HT-29 (cell line): ENCODE measurements at places on chromosomes 7 and 10.

DNA sequence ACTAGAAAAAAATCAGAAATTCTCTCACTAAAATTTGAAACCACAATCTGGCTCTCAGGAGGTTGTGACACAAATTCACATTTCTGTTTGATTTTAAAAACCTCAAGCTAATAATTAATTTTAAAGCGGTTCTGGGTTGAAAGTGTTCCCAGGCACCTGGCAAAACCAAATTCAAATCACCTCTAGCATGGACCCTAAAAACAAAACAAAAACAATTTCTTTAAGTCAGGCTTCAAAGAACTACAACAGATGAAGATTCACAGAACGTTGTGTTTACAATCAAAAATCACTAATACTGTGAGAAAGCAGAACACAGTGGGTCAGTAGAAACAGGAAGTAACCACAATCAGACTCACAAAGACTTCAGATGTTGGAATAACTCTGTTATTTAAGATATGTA lies 7.2 kb upstream of the RELN start:
- DNase-seq: no peak

- DNase-seq: peak; percentile 76
Observed at GRCh38 chr7:27170426-27171324, 3.4 kb downstream of the HOXA10 start.

- DNase-seq: no peak
Observed at GRCh38 chr10:72421885-72422540, 67.3 kb upstream of the DNAJB12 start.

DNA sequence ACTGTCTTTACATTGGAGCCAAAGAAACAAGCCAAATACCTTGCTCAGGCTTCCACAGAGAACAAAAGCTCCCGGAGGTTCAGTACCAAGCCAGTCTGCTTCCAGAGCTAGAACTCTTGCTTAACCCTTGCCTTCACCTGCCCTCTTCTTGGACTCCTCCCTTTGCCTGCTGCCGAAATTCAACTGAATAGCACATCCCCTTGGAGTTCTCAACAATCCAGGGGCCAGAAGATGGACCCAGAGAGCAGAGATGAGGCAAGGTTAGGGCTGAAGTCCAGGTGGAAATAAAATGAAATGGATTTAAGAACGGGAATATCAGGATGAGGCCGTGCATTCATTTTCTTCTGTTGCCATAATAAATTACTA lies 876 bp upstream of the PIK3AP1 start:
- DNase-seq: no peak

DNA sequence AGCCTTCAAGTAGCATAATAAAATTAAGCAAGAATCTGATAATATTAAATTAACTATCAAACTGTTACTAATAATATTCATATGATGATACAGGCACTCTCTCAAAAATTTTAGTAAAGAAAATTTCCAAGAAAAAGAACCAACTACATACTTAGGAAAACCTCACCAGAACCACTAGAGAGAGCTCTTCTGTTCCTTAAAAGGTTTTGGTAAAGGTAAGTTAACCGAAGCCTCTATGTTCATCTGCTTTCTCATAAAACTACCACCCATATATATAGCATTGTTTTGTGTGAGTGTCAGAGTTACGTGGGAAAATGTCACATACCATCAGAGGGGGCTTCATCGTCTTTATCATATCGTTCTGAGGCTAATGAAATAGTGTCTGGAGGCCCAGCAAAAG lies 20.7 kb downstream of the SKAP2 start:
- peak; percentile 50 for DNase-seq

GRCh38 chr7:103714376-103714927 lies 268.4 kb upstream of the SLC26A5 start:
- no peak for DNase-seq

GRCh38 chr7:154373956-154374355 lies 321.8 kb downstream of the DPP6 start:
- DNase-seq: no peak

DNA sequence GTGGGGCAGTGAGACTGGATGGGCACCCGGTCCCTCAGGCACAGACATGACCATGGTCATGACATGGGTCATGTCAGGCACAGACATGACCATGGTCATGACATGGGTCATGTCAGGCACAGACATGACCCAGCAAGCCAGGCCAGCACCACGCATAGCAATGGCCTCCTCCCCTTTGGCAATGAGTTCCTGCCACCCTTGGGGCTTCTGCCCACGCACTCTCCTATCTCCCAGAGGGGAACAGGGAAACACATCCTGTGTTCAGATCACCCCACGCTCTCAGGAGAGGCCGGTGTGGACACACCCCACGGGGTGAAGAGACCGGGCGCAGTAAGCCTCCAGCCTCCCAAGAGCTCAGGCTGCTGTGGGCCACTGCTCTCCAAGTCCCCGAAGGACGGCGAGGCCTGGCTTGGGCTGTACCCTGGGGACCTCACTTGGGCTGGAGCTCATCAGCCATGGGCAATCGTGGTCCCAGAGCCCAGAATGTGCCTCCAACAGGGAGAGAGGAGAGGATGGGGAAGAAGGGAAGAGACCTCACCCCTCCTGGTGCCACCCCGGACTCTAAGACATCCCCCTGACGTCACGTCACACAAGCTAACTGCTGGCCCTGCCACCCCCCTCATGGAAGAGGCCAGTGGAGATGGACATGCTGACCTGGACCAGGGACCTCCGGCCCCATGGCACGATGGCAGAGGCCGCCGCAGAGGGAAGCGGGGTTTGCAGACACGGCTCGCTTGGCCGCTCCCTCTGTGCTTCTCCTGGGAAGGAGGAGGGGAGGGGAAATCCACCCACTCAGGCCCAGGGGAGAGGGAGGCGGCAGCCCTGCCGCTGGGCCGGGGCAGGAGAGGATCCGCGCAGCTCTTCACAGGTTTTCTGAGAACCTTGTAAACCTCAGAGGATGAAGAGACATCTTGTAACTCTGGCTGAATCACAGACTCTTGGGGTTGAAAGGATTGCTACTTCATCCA lies 269.6 kb downstream of the ELFN1 start:
- no peak for DNase-seq

- no peak for DNase-seq
Observed at GRCh38 chr10:73247509-73248258, 629 bp upstream of the DNAJC9 start.

- no peak for DNase-seq
Observed at GRCh38 chr7:149716007-149716931, 57.1 kb downstream of the ZNF467 start.

- DNase-seq: peak; percentile 80
Observed at GRCh38 chr7:111752022-111752582, 189.8 kb upstream of the IMMP2L start.
